ENCODE measurements at places on chromosomes 16 and 17.

DNA sequence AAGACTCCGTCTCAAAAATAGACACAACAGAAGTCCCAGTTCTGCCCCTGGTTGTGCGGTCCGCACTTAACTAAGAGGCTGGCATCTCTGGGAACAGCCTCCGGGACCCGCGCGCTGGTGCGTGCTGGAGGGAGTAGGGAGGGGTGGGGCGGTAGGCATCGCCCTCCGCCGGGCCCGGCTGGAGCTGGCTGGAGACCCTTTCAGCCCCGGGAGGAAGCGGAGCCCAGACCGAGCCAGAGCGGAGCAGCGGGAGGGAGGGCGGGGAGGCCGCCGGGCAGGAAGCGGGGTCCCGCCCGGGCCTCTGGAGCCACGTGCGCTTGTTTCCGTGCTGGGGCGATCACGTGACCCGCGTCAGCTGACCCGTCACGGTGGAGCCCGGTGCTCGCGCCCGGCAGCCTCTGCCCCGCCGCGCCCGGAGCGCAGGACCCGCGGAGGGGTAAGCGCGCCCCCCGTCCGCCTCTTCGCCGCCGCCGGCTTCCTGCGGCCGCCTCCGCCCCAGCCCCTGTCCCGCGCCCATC lies at the start of gene WDR81:
Gene WDR81 (plus strand): TSS at position 354 of the 518 bp plus-strand sequence. CDS start 256 bp downstream, outside the sequence.
- DNase-seq, result peak; percentile 85

DNA sequence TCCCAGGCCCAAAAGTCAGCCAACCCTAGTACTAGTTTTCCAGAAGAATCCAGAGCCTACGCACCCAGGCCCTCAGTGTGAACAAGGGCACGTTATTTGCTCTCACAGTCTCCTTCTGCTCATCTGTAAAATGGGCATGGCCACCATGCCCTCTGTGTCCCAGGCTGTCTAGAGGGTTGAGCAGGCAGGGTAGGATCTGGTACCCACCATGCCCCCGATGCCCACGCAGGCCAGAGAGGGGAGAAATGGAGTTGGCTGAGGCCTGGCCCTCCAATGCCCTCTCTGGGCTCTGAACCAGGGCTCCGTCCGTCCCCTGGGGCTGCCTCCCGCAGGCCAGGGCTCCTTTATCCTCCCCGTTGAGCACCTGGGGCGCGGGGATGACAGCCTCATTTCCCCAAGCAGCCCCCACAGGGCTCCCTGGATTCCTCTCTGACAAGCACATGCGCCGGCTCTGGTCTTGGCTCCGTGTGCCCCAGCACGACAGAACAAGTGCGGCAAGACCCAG lies 9.1 kb upstream of the BAHCC1 start:
- DNase-seq, result no peak

- DNase-seq, result no peak
Measured at GRCh38 chr17:34711646-34712045, 132.3 kb downstream of the TMEM132E start.

GRCh38 chr17:37673386-37673785 lies 30.1 kb upstream of the DDX52 start:
- no peak for DNase-seq

DNA sequence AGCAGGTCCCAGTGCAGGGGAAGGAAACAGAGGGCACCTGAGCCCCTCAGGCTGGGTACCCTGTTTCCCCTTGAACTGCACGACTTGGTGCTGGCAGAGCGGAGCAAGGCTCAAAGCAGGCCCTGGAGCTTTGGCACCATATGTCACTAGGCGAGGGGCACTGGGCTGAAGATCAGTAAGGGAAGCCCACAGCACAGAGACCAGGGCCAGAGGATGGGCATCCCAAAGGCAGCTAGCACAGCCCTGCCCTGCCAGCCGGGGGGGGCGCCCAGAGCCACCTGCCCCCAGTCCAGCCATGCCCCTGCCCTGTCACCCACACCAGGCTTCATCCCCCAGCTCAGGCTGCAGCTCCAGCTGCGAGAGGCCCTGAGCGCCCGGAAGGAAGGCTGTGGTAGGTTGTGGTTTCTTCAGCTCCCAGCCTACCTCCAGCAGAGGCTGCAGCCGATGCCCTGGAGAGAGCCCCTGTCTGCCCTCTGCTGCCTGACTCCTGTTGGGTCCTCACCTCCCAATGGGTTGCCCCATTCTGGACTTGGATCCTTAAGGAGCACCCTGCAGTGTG lies 10.9 kb downstream of the NHERF1 start:
- peak; percentile 31 for DNase-seq

DNA sequence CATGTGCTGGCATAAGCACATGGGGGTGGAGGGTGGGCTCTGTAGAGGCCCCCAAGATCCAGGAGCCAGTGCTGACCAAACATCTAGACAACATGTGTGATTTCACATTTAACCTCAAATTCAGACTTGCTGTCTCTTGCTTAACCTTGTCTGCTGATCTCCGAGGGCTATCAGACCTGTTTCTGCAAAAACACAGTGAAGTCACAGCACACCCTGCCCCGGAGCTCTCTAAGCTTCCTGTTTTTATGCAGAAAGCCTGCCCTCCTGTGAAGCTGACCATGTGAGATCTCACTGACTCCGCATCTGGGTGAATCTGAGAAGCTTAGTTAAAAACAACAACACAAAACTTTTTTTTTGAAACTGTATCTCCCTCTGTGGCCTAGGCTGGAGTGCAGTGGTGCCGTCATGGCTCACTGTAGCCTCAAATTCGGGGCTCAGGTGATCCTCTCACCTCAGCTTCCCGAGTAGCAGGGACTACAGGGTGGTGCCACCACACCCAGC lies 6.6 kb upstream of the DPEP2 start:
- peak; percentile 56 for DNase-seq

All from PC-9 (cell line).